SK-N-SH treated with all-trans-retinoic acid at 6 μM for 48 hours (cell line): ENCODE measurements at places on chromosomes 3 and 15.
A peak's percentile ranks its signal among the peaks of the same experiment; 100 is the strongest.

- no peak for ATAC-seq
Observed at GRCh38 chr3:138845181-138845601, 10.5 kb upstream of the PIK3CB start.

- ATAC-seq, result no peak
Observed at GRCh38 chr3:2656806-2657777, 453.1 kb downstream of the IL5RA start.

DNA sequence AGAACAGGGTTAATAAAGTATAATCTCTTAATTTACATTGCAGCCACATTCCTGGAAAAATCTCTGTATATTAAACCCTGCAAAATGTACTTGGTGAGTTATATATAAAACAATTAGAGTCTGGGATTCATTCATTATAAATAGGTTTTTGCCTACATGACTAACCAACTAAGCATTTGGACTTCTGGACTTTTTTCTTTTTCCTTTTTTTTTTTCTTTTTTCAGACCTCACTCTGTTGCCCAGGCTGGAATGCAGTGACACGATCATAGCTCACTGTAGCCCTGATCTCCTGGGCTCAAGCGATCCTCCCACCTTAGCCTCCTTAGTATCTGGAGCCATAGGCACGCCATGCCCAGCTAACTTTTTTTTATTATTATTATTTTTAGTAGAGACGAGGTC is 4.5 kb downstream of the DNAJC13 start:
- ATAC-seq, result peak; percentile 5; the same call in 2 of the 3 replicates

DNA sequence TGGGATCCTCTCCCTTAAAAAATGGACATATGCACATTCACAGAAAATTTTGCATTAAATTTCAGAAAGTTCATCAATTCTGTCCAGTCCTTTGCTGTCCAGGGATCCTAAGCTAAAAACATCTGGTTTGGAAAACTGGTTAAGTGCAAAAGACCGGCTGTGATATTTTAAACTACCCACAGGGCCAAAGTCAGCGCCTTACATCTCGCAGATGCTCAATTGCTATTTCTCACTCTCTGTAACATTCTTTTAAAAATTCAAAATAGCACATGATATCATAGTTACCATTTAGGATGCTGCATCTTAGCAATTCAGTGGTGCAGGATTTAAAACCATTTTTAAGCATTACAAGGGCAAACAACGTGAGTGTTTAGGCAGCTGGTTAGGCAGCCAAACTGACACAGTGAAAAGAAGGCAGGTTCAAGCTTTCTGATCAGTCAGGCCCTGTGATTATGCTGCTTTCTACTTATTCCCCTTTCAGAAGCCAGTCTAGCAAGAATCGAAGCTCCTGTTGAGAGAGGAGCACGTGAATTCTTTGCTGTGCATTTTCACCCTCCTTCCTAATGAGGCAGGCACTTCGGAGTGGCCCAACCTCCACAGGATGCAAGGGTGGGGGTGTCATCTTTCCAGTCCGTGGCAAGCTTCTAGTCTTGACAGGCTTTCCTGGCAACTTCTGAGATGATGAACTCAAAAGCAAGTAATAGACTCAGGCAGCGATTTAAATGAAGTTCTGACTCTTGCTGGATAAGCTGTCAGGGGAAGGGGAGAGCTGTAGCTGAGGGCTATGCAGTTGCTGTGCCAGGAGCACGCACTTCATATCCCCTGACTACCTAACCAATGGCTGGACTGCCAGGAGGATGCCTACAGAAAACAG is 8.8 kb downstream of the PRICKLE2 start:
- peak; percentile 18 for ATAC-seq

GRCh38 chr3:133443649-133444422 is 44.0 kb downstream of the BFSP2 start:
- ATAC-seq, result peak; percentile 49; the same call in 2 of the 3 replicates

GRCh38 chr3:15241341-15241740 is 35.3 kb downstream of the CAPN7 start:
- peak; percentile 51; the same call in 2 of the 3 replicates for ATAC-seq

DNA sequence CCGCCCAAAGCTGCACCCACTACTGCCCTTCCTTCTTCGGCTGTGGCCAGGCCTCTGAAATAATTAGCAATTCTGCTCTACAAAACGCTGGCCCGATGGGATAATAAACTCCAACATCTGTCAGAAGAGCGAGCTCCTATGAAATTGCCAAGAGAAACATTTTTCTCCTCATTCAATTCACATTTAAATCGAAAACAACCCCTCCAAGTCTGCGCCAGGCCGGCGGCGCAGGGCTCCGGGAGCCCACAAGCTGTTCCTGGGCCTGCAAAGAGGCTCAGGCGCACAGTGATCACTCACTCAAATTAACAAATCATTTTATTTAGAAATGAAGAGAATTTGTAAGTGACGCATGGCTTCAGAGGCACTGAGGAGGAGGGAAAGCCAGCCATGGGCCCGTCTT is 55.3 kb upstream of the TMEM115 start:
- no peak for ATAC-seq

- ATAC-seq, result no peak
Observed at GRCh38 chr3:77102951-77103769, 63.3 kb downstream of the ROBO2 start.

GRCh38 chr3:104316118-104316517 is 1050.6 kb upstream of the ALCAM start:
- ATAC-seq, result peak; percentile 59

DNA sequence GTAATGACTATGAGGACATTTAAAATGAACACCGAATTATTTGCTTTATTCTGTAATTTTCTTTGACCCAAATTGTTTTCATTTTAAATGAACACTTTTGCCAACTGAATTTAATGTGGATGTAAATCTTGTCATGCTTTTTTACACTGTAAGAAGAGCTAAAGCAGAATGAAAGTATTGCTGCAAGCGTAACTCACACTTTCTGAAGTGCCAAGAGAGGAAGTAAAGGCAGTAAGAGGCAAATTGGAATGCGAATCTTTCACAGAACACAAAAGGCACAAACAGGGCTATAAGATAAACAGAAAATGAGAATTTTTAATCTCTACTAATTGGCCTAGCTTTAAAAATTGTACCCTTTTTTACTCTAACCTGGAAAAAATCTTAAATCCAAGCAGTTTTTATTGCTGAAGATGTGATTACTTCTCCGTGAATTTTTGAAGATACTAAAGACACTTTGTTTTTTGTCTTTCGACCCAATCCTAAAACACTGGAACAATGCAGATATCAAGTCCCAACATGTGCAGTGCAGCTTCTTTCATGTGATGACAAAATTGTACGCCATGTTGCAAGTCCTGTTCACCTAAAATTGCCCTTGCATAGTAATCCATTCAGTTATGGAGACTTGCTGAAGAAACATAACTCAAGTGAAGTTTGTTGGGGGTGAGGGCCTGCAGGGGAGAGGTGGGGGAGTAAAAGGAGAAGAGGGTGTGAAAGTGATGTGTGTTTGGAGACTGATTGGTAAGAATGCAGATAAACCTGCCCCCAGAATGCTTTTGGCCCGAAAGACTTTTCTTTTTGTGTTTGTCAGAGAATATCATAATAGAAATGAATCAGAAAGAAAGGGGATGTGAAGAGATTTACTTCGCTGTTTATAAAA is 1.4 kb downstream of the ARID3B start:
- no peak for ATAC-seq

DNA sequence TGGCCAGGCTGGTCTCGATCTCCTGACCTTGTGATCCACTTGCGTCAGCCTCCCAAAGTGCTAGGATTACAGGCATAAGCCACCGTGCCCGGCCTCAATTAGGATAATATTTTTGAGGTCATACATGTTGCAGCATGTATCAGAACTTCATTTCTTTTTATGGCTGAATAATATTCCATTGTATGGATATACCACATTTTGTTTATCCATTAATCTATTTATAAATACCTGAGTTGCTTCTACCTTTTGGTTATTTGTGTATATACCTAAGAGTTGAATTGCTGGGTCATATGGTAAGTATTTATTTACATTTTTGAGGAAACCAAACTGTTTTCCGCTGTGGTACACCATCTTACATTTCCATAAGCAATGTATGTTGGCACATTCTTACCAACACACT is 18.1 kb upstream of the PYGO1 start:
- no peak for ATAC-seq

DNA sequence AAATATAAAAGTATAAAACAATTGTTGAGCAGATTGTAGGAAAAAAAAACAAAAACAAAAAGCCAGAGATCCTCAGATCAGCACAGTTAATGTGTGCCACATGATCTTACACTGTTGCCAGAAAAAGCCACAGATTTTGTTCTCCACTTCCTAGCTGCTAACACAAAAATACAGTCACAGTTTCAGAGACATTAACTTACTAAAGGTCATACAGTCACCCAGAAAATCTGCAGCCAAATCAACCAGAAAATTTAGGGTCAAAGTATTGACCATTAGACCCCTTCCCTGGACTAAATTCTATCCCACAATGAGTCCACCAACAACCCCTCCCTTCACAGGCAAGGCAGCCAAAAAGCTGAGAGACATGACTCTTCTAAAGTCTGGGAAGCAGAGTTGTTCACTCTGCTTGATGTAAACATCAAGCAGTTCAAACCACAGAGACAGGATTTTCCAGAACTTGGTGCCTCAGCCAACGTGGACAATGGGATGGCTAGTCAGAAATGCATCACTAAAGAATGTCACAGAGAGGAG is 59.1 kb downstream of the SST start:
- no peak for ATAC-seq

GRCh38 chr3:38722781-38723568 is 73.5 kb upstream of the SCN5A start:
- no peak for ATAC-seq

DNA sequence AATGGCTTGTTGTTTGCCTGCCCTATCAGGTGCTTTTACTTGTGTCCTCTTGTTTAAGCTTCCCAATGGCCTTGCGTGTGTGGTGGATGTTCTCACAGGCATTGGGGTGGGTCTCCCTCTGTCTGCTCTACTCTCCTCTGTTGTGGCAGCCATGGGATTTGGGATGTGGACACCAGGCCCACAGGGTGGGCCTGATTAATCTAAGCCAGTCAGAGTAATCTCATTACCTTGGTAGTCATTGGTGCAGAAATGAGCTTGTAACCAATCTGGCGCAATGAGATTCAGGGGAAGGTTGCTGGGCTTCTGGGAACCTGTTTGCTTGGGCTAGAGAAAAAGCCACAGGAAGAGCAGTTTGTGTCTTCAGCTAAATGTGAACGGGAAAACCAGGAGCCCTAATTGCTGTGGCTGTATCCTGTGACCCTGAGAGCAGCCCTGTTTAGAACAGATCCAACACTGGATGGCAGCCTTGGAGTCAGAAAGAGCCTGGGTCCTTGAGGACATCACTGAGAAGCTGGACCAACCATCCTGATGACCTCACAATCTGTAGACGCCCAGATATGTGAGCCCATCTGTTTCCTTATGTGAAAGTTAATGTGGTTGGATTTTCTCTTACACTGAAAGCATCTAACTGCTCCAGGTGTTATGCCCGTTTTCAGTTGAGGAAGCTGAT is 157.3 kb upstream of the UBE2E1 start:
- ATAC-seq, result peak; percentile 83

DNA sequence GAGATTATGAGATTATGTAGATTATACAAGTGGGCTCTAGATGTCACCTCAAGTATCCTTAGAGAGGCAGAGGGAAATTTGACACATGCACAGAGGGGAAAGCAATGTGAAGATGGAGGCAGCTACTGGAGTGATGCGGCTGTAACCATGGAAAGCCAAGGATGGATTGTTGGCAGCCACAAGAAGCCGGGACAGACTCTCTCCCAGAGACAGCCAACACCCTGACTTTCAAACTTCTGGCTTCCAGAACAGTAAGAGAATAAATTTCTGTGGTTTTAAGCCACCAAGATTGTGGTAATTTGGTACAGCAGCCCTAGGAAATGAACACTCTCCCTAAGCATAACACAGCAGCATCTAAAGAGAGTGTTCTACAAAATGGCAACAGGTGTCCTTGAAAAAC is 34.4 kb upstream of the PRICKLE2 start:
- ATAC-seq, result no peak

DNA sequence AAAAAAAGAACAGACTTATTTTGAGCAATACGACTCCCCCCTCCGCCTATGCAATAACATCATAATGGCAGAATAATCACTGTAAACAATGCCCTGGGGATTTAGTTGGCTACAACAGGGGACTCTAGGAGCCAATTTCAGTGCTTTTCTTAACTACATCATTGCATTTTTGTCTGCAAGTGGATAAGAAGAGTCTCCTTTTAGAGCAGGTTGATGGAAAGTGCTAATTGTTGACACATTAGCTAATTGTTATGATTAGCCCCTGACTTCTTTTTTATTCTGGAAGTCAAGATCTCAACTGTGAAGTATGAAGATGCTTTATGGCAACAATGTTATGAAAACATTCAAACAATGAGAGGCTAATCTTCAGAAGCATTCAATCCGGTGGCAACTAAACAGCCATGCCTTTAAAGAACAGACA is 121.2 kb downstream of the MECOM start:
- no peak for ATAC-seq
